ENCODE measurements at places on chromosomes 16 and 17. TPM values are rescaled to one million over a fixed set of nuclear protein-coding genes. Genes with fewer than 3 reads are reported as not detected.

CALB2 gene
- 1.5 TPM for polyA plus RNA-seq

DNA sequence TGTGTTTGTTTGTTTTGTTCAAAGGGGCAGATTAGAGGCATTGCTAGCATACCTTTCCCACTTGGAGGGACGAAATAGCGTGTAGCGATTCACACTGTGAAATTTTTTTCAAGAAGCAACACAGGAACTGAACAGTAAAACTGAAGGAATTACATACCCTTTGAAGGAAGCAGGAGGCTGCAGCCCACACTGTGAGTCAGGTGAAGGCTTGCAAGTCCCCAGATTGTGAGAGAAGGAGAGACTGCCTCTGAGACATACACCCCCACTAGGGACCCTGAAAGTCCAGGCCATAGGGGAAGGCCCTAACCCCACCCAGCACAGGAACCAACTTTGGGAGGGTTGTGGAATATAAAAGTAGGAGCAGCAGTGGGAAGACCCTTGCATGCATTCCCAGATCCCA lies 69.6 kb upstream of the HS3ST3A1 start:
- no peak for DNase-seq

GRCh38 chr17:41919840-41920579 lies 1.3 kb upstream of the ACLY start:
- no peak for DNase-seq

DNA sequence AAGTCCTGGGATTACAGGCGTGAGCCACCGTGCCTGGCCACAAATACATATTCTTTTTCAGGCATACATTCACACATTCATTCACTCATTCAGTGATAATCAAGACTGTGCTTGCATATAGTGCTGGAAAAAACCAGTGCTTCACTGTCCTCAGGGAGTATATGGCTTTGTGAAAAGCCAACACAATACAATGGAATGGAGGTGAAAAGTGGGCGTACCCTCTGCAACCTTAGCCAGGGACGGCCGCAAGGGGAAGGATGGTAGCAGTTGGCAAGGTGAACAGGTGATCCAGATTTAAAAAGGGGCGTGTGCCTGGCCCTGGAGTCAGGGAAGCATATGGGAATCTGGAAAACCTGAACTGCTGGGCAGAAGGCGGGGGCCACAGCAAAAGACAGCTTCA lies 18.1 kb upstream of the GAN start:
- no peak for DNase-seq

DNA sequence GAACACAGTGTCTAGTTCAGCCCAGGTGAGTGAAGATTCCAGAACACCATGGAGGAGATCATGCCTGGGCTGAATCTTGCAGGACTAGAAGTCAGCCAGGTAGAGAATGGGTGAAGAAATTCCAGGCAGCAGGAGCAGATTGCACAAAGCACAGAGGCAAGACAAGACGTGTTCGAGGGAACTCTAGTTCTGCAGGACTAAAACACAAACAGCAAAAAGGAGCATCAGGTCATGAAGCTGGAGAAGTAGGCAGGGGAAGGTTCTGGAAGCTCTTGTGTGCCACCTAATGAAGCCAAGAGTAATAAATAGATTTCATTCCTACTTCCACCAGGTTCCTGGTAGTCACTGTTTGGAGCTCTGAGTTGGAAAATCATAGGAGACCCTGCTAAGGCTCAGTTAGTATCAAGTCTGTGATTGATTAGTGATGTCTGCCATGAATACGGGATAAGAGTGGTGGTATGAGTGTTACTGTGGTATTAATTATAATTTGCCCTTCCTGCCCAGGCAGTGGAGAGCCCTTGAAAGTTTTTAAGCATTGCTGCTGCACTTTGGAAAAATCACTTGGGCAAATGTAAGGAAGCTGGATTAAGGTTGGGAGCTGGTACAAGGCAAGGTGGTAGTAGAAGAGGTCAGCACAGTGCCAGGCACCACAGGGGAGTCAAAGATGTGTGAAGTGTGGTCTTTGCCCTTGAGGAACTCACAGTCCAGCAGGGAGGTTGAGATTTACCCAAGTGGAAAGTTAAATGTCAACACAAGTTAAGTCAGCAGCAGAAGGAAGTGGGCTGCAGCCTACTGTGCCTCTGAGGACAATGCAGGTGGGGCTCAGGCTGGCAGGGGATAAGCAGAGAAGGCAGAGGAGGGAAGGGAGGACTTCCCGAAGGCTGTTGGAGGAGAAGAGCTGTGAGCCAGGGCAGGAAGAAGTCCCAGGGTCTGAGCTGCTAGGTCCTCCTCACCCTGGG lies 13.5 kb upstream of the FOXN1 start:
- DNase-seq, result no peak

DNA sequence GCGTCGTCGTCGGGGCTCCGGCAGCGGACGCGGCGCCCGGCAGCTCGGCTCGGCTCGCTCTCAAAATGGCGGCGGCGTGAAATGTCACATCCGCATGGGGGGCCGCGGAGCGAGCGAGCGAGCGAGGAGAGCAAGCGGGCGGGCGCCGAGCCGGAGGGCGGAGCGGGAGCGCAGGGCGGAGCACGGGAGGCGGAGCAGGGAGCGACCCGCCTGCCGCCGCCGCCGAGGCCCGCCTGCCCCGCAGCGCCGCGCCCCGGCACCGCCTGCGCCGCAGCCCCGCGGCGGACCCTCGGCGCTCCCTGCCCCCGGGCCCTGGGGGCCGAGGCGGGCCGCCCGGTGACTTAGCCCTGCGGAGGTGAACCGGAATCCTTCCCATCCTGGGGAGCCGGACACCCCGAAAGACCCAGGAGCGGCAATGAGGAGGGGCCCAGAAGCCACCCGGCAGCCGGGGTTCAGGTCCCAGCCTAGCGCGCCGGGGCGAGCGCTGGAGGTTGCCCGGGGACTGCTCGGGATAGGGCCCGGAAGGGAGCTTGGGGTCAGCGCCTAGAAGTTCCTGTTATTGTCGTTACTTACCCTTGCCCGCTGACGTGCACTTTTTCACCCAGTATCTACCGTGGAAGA lies at the start of gene USP7:
TSS of gene USP7 (minus strand) at position 86 of the 621 bp plus-strand sequence. CDS start 621 bp downstream, outside the sequence.
- DNase-seq, result peak; percentile 95

GRCh38 chr17:59010026-59010425 lies 96.7 kb downstream of the TRIM37 start:
- no peak for DNase-seq

All from large intestine (tissue), 12 donors.